ENCODE measurements at places on chromosomes 16 and 17. TPM values are rescaled to one million over a fixed set of nuclear protein-coding genes. Genes with fewer than 3 reads are reported as not detected.

GRCh38 chr16:14483819-14484385, 146.2 kb downstream of the PARN start:
- no peak for DNase-seq

TBC1D3G gene
- total RNA-seq = not detected

DNA sequence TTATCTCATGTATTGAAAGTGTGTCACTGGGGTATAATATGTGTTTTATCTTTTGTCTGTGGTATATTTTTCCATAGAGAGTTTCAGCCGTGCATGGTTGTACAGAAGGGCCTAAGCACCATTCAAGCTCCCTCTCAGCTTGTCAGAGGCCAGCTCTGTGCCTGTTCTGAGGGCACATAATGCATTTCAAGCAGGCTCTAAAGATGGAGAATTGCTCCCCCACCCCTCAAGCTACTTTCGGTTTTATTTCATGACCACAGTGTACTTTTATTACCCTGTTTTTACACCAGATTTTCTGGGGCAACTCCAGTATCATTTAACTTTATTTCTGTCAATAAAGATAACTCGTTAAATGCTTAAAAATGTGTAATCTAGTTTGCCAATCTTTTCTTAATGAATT, 131.7 kb downstream of the SHISA6 start:
- DNase-seq = no peak

KRTAP9-8 gene
- 120 TPM for total RNA-seq

GRCh38 chr16:57260294-57260929, 15.4 kb downstream of the ARL2BP start:
- peak; percentile 78 for DNase-seq

RNF222 gene
- total RNA-seq = 16.3 TPM

GRCh38 chr17:72587156-72587555, 466.3 kb downstream of the SOX9 start:
- no peak for DNase-seq

- no peak for DNase-seq
Observed at GRCh38 chr16:11602321-11602720, 15.6 kb upstream of the LITAF start.

EIF4A3 gene
- total RNA-seq = 75.4 TPM

DNA sequence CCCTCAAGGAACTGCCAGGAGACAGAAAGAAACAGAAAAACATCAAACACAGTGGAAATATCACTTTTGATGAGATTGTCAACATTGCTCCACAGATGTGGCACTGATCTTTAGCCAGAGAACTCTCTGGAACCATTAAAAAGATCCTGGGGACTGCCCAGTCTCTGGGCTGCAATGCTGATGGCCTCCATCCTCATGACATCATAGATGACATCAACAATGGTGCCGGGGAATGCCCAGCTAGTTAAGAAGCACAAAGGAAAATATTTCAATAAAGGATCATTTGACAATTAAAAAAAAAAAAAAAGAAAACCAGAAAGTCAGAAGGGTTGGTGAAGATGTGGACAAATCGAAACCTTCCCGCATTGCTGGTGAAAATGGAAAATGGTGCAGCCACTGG, 14.9 kb upstream of the CHMP6 start:
- DNase-seq = no peak

- DNase-seq = no peak
Observed at GRCh38 chr17:27218719-27219488, 75.0 kb upstream of the WSB1 start.

- DNase-seq = no peak
Observed at GRCh38 chr16:4152267-4152666, 36.0 kb upstream of the ADCY9 start.

DNA sequence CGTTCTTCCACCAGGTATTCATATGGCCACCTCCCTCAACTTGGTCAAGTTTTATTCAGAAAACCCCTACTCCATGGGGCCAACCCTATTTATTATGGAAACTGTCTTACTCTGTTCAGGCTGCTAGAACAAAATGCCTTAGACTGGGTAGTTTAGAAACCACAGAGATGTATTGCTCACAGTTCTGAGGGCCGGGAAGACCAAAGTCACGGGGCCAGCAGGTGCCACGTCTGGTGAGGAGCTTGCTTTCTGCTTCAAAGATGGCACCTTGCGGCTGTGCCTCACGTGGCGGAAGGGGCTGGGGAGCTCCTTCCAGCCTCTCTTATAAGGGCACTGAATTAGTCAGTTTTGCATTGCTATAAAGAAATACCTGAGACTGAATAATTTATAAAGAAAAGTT, 74.3 kb downstream of the AXIN2 start:
- no peak for DNase-seq

DNA sequence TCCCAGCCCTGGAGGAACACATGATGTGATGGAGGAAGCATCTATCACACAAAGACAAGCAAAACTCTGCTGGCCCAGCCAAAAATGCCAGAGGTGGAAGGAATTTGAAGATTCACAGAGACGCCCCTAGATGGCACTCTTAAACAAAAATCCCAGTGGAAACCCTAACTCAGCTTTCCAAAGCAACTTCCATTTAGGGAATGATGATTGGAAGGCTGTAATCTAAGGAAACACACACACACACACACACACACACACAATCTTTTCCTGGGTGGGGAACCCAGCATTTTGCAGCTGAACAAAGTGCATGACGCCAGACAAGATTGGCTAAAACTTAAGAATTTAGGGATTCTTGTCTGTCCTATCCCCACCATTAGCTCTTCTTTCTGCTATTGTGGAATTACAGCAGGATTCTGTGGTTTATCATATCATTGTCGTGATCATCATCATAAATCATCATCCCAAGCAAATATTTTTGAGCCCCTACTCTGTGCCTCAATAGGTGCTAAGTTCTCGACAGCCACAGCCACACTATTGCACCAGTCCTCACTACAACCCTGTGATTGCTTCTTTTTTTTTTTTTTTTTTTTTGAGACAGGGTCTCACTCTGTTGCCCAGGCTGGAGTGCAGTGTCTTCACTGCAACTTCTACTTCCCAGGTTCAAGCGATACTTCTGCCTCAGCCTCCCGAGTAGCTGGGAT, 1.6 kb upstream of the LDAF1 start:
- DNase-seq = peak; percentile 43

BAIAP3 gene
- 3.1 TPM for total RNA-seq

HAS3 gene
- total RNA-seq = 7.5 TPM

ACE gene
- total RNA-seq = 10.2 TPM

KRT14 gene
- total RNA-seq = 6,066 TPM

DNA sequence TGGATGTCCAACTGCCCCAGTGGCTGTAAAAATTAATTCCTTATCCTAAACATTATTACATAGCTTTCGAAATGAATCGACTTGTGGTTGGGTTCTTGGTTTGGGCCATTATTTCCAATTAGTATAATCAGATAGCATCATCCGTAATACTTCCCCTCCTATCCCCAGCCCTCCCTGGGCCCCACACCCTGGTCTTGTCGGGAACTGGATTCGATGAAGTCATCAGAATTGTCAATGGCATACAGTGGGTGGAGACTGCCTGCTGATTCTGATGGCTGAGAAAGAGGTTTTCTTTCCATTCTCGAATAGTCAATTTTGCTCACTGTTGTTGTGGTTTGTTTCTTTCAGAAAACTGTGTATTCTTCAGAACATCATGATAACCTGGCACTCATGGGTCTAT, 395.1 kb downstream of the SEC14L1 start:
- no peak for DNase-seq

DNA sequence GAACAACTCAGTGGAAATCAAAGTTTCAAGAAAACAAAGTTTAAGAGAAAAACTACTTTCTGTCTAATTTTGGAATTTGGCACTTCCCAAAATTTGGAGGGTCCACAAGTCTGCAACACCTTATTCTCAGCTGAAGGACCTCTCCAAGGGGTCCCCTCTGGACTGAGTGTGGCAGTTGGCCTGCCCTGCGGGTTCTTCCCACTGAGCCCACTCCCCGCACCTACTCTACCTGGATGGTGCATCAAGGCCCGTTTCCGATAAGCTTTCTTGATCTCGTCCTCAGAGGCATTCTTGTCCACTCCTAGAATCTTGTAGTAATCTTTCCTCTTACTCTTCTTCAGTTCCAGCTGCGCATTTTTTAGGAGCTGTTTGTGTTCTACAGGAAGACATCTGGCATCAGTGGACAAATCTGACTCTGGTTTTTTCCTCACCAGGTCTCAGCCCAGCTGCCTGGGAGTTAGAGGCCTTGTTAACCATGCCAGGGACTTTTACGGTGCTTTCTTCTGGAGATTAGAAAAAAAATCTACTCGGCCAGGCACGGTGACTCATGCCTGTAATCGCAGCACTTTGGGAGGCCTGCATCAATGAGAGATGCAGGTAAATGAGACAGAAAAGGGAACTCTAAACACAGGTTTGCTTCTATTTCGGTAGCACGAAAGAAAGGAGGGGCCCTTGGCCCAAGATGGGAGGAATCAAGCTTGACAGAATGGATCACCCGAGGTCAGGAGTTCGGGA, 15.6 kb downstream of the CNP start:
- peak; percentile 56 for DNase-seq

DNA sequence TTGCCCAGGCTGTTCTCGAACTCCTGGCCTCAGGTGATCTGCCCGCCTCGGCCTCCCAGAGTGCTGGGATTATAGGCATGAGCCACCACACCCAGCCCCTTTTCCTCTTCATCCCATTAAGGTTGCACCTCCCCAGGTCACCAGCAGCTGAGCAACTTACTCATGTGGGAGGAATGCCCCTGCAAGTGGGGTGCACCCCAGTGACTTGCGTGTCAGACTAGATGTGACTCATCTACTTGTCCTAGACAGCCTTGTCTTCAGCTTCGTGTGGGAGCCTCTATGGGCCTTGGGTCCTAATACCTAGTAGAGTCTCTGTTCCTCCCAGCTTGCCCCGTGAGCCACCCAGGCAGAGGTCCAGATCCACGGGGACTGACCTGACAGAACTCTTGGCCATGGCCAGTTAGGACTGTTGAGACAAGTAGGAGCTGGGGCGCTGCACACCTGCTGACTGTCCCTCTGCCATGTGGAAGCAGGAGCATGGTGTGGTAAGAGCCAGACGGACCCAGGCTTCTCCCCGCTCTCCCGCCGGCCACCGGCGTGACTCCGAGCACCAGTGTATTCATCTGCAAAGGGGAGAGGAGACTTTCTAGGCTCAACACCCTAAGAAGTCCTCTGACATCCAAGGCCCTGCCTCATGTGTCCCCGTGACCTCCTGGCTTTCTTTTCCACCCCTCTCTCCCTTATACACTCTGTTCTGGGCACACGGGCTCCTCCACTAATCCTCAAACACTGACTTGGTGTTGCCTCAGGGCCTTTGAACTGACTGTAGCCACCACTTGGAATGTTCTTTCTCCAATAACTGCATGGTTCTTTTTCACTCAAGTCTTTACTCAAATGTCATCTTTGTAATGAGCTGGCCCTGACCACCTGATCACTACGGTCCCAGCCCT, 11.6 kb upstream of the CBX4 start:
- DNase-seq = no peak

DNA sequence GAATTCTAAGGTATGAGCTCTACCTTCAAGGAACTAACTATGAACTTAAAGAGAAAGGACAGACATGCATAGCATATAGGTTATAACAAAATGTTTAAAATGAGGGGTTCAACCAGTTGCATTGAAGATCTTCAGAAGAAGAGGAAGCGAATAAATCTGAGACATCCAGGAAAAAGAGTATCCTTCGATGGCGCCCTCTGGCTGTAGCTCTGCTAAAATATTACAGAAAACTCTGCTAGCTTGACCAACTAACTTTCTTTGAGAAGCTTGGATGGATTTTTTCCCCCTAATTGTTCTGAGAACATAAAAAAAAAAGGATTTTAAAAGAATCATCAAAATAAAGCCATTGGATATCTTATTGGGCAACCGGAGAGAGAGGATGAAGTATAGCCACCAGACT, 659.9 kb upstream of the SOX9 start:
- DNase-seq = no peak

GRCh38 chr16:31530405-31530804, 2.7 kb downstream of the AHSP start:
- DNase-seq = no peak

- no peak for DNase-seq
Observed at GRCh38 chr16:9144106-9144505, 52.7 kb downstream of the HAPSTR1 start.

- DNase-seq = peak; percentile 28
Observed at GRCh38 chr17:40106760-40107521, 6.6 kb upstream of the NR1D1 start.

GRCh38 chr16:11681976-11682654, 13.9 kb downstream of the SNN start:
- DNase-seq = no peak

GRCh38 chr16:6771956-6772355, 560.7 kb upstream of the RBFOX1 start:
- DNase-seq = no peak

DNA sequence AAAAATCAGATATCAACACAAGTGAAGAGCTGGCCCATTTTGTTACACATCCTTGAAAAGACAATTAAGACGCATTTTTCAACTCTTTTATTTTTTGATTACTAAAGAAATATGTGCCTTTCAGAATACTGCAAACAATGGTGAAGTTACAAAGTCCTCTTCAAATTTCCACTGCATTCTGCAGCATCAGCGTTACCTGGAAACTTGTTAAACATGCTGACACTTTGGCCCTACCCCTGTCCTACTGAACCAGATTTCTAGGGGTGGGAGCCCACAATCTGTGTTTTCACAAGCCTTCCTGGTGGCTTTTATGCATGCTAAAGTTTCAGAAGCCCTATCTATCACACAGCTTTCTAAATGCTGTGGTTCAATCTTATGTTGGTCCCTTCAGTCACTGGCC, 4.5 kb upstream of the CCL14 start:
- peak; percentile 2 for DNase-seq

DNA sequence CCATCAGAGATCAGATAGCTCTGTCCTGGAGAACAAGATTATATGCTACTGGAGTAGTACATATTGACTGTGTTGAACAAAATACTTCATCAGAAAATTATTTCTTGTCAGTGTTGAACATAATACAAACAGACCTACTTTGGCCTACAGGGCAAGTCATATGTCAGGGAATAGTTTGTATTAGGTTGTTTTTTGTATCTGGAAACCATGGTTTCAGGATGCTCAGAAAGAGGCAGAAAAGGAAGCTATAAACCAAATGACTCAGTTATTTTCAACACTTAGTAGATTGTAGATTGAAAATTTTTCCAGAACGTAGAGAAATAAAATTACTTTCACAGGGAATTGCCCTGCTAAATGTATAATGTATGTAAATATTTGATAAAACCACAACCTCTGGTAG, 198.4 kb downstream of the CYB561 start:
- DNase-seq = no peak

MED1 gene
- 20.8 TPM for total RNA-seq

DNA sequence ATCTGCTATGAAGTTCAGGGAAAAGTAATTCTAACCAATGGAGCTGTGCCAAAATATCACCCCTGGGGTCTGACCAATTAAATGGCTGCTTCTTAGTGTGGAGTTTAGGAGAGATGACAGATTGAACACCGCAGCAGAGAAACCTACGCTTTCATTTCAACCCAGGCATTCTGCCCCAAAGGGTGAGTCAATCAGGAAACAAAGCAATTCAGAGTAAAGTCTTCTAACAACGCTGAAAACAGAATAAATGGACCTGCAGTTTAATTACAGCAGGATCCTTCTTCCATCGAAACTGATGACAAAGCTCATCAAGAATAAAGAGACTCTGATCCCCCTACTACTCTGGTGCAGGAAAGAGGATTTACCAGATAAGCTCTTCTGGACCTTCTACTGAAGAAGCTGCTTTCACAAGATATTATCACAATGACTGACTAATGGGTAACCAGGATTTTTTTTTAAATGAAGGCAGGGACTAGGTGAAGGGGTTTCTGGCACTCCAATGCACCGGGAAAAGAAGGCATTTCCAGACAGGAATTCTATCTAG, 16.7 kb downstream of the RFFL start:
- no peak for DNase-seq

- DNase-seq = no peak
Observed at GRCh38 chr16:79066561-79066960, 534.0 kb downstream of the MAF start.

Data from lower leg skin (tissue), 4 donors.